ENCODE measurements at places on chromosomes 11 and 22. TPM values are rescaled to one million over a fixed set of nuclear protein-coding genes. Genes with fewer than 3 reads are reported as not detected.

BACE1-AS gene
- 2.6 TPM for total RNA-seq

BIRC3 gene
- total RNA-seq, result 0.64 TPM

CCDC89 gene
- 3.9 TPM for total RNA-seq

NOX4 gene
- 5.2 TPM for total RNA-seq

C22orf31 gene
- not detected for total RNA-seq

TRMT112 gene
- 155 TPM for total RNA-seq

SLC22A12 gene
- total RNA-seq, result not detected

STX3 gene
- total RNA-seq, result 33.7 TPM

SOX10 gene
- total RNA-seq, result not detected

OR4D11 gene
- not detected for total RNA-seq

MS4A5 gene
- not detected for total RNA-seq

C11orf87 gene
- total RNA-seq, result not detected

ENTHD1 gene
- not detected for total RNA-seq

ZNF214 gene
- total RNA-seq, result 3.2 TPM

SYT7 gene
- total RNA-seq, result 0.43 TPM

MMP1 gene
- total RNA-seq, result 281 TPM

SGSM1 gene
- total RNA-seq, result not detected

MMP12 gene
- 3.0 TPM for total RNA-seq

TSPAN32 gene
- 0.43 TPM for total RNA-seq

IFITM2 gene
- 38.4 TPM for total RNA-seq

EXPH5 gene
- 2.2 TPM for total RNA-seq

FXYD2 gene
- not detected for total RNA-seq

LDHAL6A gene
- total RNA-seq, result not detected

MRPL21 gene
- total RNA-seq, result 43.5 TPM

PPM1F gene
- 33.2 TPM for total RNA-seq

TSGA10IP gene
- total RNA-seq, result not detected

ARHGAP32 gene
- total RNA-seq, result 14.8 TPM

PANX3 gene
- total RNA-seq, result not detected

C11orf21 gene
- not detected for total RNA-seq

GRIK4 gene
- under 0.01 TPM for total RNA-seq

GGTLC2 gene
- total RNA-seq, result not detected

LINC01488 gene
- total RNA-seq, result not detected

CASP12 gene
- 0.43 TPM for total RNA-seq

ZNF70 gene
- 7.8 TPM for total RNA-seq

NPAS4 gene
- total RNA-seq, result 0.32 TPM

CABP4 gene
- not detected for total RNA-seq

ANO1 gene
- total RNA-seq, result not detected

SOX6 gene
- total RNA-seq, result 22.0 TPM

CLTCL1 gene
- total RNA-seq, result 16.4 TPM

TTLL12 gene
- 27.1 TPM for total RNA-seq

NUCB2 gene
- total RNA-seq, result 91.5 TPM

Data from fibroblast of villous mesenchyme (primary cell).